CD8-positive, alpha-beta T cell (primary cell): ENCODE measurements at places on chromosomes 3 and 15.

GRCh38 chr3:110727056-110727455 lies 344.6 kb upstream of the NECTIN3 start:
- no peak for DNase-seq

DNA sequence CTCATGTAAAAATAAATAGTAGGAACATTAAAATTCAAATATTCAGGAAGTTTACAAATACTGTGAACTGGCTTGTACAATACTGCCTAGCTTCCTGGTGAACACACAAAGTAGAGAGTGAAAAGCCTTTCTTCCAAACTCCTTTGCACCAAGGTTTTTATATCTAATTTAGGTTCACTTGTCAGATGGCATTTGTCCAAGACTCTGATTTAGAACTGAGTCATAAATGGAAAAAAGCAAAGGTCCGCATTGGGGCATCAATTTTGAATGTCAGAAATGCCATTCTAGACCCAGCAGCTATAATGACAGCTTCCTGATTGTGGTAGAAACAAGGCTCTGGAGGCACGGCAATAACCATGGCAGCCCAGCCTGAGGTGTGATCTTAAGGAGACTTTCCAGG lies 160.7 kb downstream of the PDE8A start:
- DNase-seq = no peak

DNA sequence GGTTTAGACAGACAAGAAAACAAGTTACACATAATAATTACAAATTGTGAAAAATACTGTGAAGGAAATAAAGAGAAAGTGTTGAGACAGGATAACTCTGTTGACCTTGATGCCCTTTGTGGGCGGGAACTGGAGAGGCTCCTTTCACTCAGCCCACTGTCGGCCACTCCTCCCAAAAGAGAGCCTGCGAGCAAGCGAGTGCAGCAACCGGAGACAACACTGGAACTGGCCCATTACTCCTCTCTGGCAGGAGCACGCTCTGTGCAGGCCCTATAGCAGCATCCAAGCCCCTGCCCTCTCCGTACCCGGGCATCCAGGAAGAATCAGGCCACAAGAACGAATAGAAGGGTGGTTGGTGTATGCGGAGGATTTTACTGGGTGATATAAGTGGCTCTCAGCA lies 16.2 kb upstream of the DUT start:
- DNase-seq = no peak

- no peak for DNase-seq
Observed at GRCh38 chr3:156859578-156859977, 33.4 kb downstream of the LEKR1 start.

- DNase-seq = no peak
Observed at GRCh38 chr3:3632449-3632848, 166.8 kb upstream of the LRRN1 start.
